GM12878 (cell line): ENCODE measurements at places on chromosomes 1 and 21. TPM values are rescaled to one million over a fixed set of nuclear protein-coding genes. Genes with fewer than 3 reads are reported as not detected.

The SLC30A2 gene
- 0.13 TPM in 1 of 2 replicates, not detected in the other for total RNA-seq

DNA sequence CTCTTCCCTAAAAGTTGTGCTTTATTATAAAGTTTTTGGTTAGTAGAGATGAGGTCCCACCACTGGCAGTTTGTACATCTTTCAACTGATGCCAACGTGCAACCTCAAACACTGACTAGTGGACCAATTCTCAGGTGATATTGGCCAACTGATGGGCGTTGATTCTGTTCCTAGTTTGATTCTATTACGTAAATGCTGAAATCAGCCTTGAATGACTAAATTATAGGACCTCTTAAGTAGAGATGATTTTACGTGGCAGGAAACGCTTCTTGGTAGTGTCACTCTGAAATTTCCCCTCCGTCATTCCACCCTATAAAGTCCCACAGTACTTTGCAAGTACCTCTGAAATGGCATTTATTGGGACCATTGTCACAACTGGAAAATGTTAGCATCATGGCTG lies 8.8 kb upstream of the FNDC7 start:
- DNase-seq, result no peak

The LYPD8 gene
- not detected in 2 replicates for total RNA-seq

The RGS18 gene
- not detected in 2 replicates for total RNA-seq

DNA sequence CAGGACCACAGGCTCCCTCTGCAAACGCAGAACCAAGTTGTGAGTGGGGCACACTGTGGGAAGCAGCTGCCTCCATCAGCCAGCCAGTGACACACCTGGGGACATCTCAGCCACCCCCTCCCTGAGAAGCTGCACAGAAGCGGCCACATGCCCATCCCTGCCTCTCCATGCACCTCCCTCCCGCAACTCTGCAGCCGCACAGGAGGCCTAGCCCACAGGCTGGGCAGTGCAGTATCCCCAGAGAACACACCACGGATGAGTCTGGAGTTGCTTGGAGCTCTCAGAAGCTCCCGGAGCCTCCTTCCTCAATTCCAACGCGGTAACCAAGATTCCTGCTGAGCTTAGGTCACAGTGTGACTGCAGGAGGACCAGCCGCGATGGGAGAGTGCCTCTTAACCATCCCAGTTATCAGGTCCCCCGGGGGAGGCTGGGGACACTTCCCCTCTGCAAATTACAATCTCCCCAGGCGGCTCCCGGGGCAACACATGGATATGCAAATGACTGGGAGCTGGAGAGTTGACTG lies 1.2 kb upstream of the WNT3A start:
- no peak for DNase-seq

DNA sequence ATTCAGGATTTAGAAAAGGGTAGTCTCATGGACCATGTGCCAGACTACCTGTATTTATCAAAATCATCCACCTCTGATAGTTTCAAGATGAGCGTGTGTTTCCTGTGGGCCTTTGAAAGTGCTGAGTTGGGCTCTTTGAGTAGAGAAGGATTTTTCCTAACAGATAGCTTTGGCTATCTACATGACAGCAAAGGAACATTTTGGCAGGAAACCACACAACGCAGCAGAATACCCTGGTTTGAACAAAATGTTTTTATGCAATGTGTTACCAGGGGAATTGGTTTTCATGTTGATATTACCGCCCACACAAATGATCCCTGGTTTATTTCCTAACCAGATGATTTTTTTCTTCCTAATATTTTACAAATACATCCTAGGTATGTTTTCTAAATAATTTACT lies 431.4 kb downstream of the NEGR1 start:
- no peak for DNase-seq

DNA sequence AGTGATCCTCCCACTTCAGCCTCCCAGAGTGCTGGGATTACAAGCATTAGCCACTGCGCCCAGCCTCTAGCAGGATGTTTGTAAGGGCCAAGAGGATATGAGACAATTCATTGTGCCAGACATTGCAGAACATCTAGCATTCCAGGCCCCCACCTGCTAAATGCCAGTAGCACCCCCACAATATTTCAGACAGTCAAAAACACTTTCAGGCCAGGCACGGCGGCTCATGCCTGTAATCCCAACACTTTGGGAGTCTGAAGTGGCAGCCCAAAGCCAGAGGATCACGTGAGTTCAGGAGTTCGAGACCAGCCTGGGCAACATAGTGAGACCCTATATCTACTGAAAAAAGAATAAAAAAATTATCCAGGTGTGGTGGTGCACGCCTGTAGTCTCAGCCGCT lies 12.9 kb downstream of the PPIE start:
- no peak for DNase-seq

The RABIF gene
- 7.7 and 7.8 TPM in 2 replicates for total RNA-seq

GRCh38 chr21:37917612-37918011 lies 1.4 kb upstream of the KCNJ6 start:
- no peak for DNase-seq

DNA sequence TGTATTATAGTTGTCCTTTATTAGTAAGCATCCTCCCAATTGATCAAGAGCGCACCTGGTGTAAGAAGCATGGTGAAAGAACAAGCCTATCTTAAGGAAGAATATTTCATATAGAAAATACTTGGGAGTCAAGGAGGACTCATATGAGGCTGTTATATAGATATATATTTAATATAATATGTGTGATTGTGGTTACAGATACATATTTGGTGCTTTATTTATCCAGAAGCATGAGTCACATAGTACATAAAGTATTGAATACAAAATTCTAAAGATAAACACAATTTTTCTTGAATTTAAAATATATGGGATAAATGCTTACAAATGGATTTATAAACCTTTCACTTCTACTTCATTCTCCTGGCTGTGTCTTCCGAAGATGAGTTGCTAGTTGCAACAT lies 60.6 kb downstream of the RGS5 start:
- no peak for DNase-seq

- DNase-seq, result no peak
Measured at GRCh38 chr21:30882866-30883597, 1.7 kb upstream of the KRTAP11-1 start.

The TTC22 gene
- 4.2 and 5.1 TPM in 2 replicates for total RNA-seq

DNA sequence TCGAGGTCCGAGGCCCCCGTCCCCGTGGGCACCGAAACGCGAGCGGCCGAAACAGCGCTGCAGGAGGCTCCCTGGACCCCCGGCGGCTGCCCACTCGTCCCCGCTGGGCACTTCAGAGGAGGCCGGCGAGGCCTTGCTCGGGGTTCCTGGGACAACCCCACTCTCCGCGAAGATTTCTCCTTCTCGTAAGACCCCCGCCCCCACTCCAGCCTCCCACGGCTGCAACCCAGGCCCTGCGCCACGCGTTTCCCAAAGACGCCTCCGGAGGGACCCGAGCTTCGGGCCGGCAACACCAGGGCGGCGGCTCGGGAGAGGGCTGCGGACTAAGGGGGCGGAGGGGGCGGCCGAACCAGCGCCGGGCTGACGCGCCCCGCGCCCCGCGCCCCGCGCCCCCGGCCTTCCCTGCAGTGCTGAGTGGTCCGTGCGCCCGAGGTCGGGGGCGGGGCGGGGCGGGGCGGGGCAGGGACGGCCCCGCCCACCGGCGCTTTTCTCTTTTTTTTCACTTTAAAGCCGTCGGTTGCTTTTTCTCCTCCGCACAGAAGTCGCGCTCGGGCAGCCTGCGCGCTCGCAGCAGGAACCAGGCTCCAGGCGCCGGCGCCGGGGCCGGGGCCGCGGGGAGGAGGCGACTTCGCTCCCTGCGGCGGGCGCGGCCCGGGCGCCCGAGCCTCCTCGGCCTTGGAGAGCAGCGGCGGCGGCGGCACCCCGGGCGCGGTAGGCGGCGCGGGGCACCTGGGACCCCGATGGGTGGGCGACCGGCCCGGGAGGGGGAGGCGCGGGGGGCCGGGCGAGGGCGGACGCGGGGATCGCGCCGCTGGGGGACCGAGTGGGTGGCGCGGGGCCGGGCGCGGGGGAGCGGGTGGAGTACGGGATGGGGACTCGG lies at the start of gene SPSB1:
Gene SPSB1, plus strand, starts transcription at position 534 of the 880 bp plus-strand sequence. CDS start 62,998 bp downstream, outside the sequence.
- no peak for DNase-seq
